Activated CD4-positive, alpha-beta memory T cell treated with anti-CD3 and anti-CD28 coated beads, Interleukin-2, amount 10 ng/mL, durations not matched to agents 7 days and 5 days (primary cell): ENCODE measurements at places on chromosomes 1 and 21. TPM values are rescaled to one million over a fixed set of nuclear protein-coding genes. Genes with fewer than 3 reads are reported as not detected.

Gene EXTL1
- total RNA-seq: not detected

Gene LCE2A
- not detected for total RNA-seq

Gene KIF17
- total RNA-seq: not detected

DNA sequence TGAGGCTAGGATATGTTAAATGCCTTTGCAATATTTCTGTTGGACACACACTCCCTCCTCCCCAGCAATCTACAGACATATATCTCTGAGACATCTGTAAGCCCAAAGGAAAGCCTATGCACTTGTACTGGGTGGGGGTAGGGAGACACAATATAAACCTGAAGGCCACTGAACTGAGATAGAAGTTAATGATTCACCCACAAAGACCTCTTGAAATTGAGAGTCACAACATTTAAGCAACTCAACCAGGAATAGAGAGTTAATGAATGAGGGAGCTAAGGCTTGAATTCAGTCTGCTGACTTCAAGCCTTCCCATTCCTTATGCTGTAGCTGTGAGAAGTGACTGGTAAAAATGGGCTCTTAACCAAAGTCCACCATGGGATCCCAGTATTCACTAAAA, 5.0 kb downstream of the OR10J1 start:
- no peak overlapping the region for H3K4me3 ChIP-seq
- no peaks in the 10 kb centered on the region for H3K27me3 ChIP-seq
- no peaks in the 10 kb centered on the region for H3K4me1 ChIP-seq
- no peak overlapping the region for H3K27ac ChIP-seq

GRCh38 chr21:42568376-42568775, 54.7 kb downstream of the SLC37A1 start:
- no peaks in the 10 kb centered on the region for H3K36me3 ChIP-seq
- H3K4me1 ChIP-seq: no peaks in the 10 kb centered on the region
- no peak overlapping the region for H3K4me3 ChIP-seq
- no peaks in the 10 kb centered on the region for H3K27me3 ChIP-seq

DNA sequence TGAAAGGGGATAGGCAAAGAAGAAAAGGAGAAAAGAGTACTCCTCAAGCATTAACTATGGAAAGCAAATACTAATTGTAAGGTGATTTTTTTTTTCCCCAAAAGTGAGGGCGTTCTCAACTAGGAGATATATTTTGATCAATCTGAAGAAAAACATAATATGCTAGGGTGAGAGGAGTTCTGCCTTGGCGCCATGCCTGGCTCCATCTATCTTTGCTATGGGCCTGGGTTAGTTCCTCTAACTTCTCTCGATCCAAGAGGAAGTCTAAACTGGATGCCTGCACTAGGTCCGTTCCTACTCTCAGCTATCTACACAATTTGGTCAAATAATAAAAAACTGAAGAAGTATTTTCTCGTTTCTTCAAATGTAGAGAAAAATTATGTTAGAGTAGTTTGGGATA, 20.5 kb downstream of the CNN3 start:
- DNase-seq: no peak
- H3K27ac ChIP-seq: no peak overlapping the region
- no peak overlapping the region for H3K4me3 ChIP-seq
- H3K27me3 ChIP-seq: peaks cover 3% of the 10 kb centered on the region
- no peaks in the 10 kb centered on the region for H3K36me3 ChIP-seq

DNA sequence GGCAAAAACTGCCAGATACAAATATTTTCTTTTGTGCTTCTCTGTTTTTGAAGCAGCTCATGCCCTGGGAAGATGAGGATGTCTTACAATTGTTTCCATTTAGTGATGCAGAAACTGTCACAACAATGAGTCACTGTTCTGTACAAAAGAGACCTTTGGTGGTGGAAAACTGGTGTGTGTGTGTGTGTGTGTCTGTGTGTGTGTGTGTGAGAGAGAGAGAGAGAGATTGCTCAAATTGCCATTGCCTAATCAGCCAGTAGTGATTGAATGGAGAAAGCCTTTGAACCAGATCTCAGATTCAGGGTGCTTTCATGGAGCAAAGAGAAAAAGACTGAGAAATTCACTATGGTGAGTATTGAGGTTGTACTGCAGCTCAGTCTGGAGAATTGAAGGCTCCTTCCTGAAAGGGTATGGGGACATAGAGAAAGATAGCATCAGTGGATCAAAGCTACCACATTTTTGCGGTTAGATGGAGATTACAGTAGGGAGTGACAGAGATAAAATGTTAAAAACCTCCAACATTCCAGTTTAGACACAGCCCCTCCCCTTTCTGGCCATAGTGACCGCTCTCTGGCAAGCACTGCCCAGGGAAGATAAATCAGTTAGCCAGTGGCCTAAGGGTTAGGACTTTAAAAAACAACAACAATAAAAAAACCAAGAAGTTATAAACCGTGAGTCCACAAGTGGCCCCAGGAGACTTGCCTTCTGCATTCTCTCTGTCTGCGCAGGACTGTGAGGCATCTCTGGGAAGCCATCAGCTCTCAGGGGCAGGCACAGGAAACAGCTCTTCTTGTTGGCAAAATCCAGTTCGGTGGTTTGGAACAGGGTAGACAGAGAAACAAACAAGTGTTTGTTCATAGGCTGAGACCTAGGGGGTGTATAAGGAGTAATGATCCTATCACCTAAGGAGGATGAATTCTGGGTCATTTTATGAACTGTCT, 406.5 kb downstream of the DUSP10 start:
- H3K27me3 ChIP-seq: peaks cover 1% of the 10 kb centered on the region
- H3K4me1 ChIP-seq: no peaks in the 10 kb centered on the region
- no peak for DNase-seq
- no peak overlapping the region for H3K4me3 ChIP-seq
- H3K27ac ChIP-seq: no peak overlapping the region

- H3K36me3 ChIP-seq: peaks cover 24% of the 10 kb centered on the region
- no peaks in the 10 kb centered on the region for H3K27me3 ChIP-seq
- H3K4me3 ChIP-seq: peak overlapping the region; percentile 98
- peak overlapping the region; percentile 94 for H3K27ac ChIP-seq
- peaks cover 35% of the 10 kb centered on the region for H3K4me1 ChIP-seq
- DNase-seq: no peak
Observed at GRCh38 chr1:179083533-179083932, 1.7 kb downstream of the TOR3A start.

GRCh38 chr1:55304229-55304740, 89.1 kb upstream of the USP24 start:
- H3K27me3 ChIP-seq: peaks cover 22% of the 10 kb centered on the region
- H3K27ac ChIP-seq: no peak overlapping the region
- no peaks in the 10 kb centered on the region for H3K36me3 ChIP-seq
- no peak for DNase-seq
- H3K4me3 ChIP-seq: no peak overlapping the region

- H3K4me1 ChIP-seq: peaks cover 6% of the 10 kb centered on the region
- no peak for DNase-seq
- peaks cover 3% of the 10 kb centered on the region for H3K36me3 ChIP-seq
- no peak overlapping the region for H3K27ac ChIP-seq
- H3K4me3 ChIP-seq: no peak overlapping the region
Observed at GRCh38 chr1:68506386-68506785, 9.5 kb upstream of the DEPDC1 start.

- peaks cover 5% of the 10 kb centered on the region for H3K36me3 ChIP-seq
- peak overlapping the region; percentile 88 for H3K4me3 ChIP-seq
- DNase-seq: no peak
- peaks cover 3% of the 10 kb centered on the region for H3K27me3 ChIP-seq
- peak overlapping the region; percentile 81 for H3K27ac ChIP-seq
Observed at GRCh38 chr1:50959303-50959912, 659 bp downstream of the FAF1 start.

DNA sequence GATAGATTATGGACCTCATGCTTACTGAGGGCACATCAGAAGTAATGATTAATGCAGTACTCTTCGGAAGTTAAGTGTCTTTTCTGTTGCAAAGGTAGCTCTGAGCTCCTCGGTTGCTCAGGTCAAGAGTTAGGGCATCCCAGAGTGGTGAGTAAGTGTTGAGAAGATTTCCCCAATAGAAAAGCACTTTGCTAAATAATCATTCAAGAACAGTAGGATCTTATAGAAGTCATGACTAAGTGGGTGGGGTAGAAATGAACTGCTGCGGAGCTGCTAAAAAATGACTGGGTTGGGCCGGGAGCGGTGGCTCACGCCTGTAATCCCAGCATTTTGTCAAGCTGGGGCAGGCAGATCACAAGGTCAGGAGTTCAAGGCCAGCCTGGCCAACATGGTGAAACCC, 648.6 kb upstream of the CAMK1G start:
- H3K36me3 ChIP-seq: no peaks in the 10 kb centered on the region
- no peak overlapping the region for H3K4me3 ChIP-seq
- no peak for DNase-seq
- H3K27ac ChIP-seq: no peak overlapping the region
- no peaks in the 10 kb centered on the region for H3K27me3 ChIP-seq
- H3K4me1 ChIP-seq: no peaks in the 10 kb centered on the region

- DNase-seq: no peak
- no peak overlapping the region for H3K4me3 ChIP-seq
Observed at GRCh38 chr1:225815526-225816178, 5.7 kb downstream of the EPHX1 start.

- H3K4me3 ChIP-seq: no peak overlapping the region
- DNase-seq: no peak
- peaks cover 9% of the 10 kb centered on the region for H3K27me3 ChIP-seq
- H3K4me1 ChIP-seq: peaks cover 2% of the 10 kb centered on the region
- H3K36me3 ChIP-seq: no peaks in the 10 kb centered on the region
Observed at GRCh38 chr21:37551331-37551992, 184.9 kb downstream of the DYRK1A start.

DNA sequence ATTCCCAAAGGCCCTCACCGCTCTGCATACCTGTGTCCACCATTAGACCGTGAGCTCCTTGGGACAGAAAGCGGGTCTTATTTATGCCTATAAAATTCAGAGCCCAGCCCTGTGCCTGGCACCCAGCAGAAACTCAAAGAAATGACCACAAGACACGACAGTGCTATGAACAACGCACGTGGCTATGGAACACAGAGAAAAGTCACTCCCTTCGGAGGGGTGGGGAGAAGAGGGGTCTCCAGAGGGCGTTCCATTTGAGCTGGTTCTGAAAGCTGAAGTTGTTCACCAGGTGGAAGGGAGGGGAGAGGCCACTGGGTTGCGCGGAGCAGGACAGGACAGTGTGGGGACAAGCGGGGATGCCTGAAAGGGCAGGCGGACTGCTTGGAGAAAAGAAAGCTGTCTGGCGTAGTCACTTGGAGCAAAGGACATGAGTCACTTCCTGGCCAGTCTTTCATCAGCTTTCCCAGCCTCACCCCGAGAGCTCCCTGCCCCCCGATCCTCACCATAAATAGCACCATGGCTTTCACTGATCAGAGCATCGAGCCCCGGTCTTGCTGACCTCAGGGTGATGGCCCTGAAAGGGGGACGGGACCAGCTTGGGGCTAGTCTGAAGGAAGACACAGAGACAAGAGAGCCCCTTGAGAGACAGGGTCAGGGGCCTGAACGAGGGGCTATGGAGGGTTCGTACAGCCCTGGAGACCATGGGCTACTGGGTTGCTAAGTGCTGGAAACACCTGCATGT, 28.5 kb downstream of the ECE1 start:
- H3K4me3 ChIP-seq: no peak overlapping the region
- H3K27ac ChIP-seq: peak overlapping the region; percentile 78
- peak; percentile 26 for DNase-seq
- no peaks in the 10 kb centered on the region for H3K27me3 ChIP-seq
- peaks cover 64% of the 10 kb centered on the region for H3K4me1 ChIP-seq

GRCh38 chr1:12402159-12402673, 172.4 kb downstream of the VPS13D start:
- no peak overlapping the region for H3K4me3 ChIP-seq
- no peak overlapping the region for H3K27ac ChIP-seq
- H3K36me3 ChIP-seq: peaks cover 51% of the 10 kb centered on the region
- peaks cover 24% of the 10 kb centered on the region for H3K4me1 ChIP-seq

GRCh38 chr21:36927719-36928117, 38.8 kb downstream of the HLCS start:
- H3K4me3 ChIP-seq: no peak overlapping the region
- no peak overlapping the region for H3K27ac ChIP-seq
- peak; percentile 75 for DNase-seq
- peaks cover 2% of the 10 kb centered on the region for H3K4me1 ChIP-seq
- H3K36me3 ChIP-seq: no peaks in the 10 kb centered on the region
- no peaks in the 10 kb centered on the region for H3K27me3 ChIP-seq

GRCh38 chr1:85449356-85449755, 15.6 kb downstream of the DDAH1 start:
- H3K27ac ChIP-seq: no peak overlapping the region
- no peak overlapping the region for H3K4me3 ChIP-seq
- no peaks in the 10 kb centered on the region for H3K36me3 ChIP-seq
- no peak for DNase-seq

- peaks cover 96% of the 10 kb centered on the region for H3K4me1 ChIP-seq
- DNase-seq: peak; percentile 81
- peak overlapping the region; percentile 62 for H3K4me3 ChIP-seq
- H3K27ac ChIP-seq: peak overlapping the region; percentile 99
- peaks cover 89% of the 10 kb centered on the region for H3K36me3 ChIP-seq
Observed at GRCh38 chr1:160629286-160630210, 17.3 kb downstream of the SLAMF1 start.

- H3K4me1 ChIP-seq: peaks cover 20% of the 10 kb centered on the region
- no peak for DNase-seq
- H3K36me3 ChIP-seq: peaks cover 2% of the 10 kb centered on the region
- peaks cover 24% of the 10 kb centered on the region for H3K27me3 ChIP-seq
- H3K27ac ChIP-seq: no peak overlapping the region
Observed at GRCh38 chr1:234756857-234757256, 146.9 kb upstream of the IRF2BP2 start.

DNA sequence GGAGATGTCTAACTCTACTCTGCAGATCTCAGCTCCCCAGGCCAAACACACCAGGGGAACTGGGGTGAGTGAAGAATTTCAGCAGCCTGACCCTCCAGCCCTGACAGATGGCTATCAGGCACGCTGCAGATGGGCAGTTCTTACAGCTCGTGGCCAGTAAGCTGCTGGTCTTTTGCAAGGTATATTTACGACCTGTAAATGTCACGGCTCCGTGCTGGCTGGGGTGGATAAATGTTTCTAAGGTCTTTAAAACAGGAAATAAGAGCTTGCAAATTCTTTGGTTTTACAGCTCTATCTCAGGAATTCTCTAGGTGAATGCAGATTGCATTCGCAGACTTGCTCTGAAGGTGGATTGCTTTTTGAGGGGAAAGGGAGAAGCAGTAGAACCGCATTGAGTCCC, 10.1 kb downstream of the DOP1B start:
- H3K27me3 ChIP-seq: no peaks in the 10 kb centered on the region
- peaks cover 40% of the 10 kb centered on the region for H3K36me3 ChIP-seq
- no peak overlapping the region for H3K4me3 ChIP-seq
- DNase-seq: no peak

DNA sequence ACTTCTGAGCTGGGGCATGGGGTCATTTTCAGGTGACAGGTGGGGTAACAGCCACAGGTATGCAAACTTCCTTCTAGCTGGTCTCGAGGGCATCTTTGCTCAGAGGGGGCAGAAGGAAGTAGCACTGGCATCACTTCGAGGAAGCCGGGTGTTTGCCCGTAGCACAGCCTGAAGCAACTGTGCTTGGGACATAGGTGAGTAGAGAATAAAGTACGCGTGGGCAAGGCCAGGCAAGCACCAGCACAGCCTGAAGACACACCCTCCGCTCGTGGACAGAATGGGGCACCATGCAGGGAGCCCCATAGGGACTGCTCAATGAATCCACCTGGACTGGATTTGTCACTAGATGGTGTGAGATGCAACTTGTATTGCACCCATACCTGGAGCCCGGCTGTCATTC, 167.1 kb downstream of the KCNJ6 start:
- H3K4me1 ChIP-seq: no peaks in the 10 kb centered on the region
- no peaks in the 10 kb centered on the region for H3K27me3 ChIP-seq
- no peak for DNase-seq

GRCh38 chr1:40183055-40183710, 22.0 kb downstream of the RLF start:
- H3K4me3 ChIP-seq: no peak overlapping the region
- peaks cover 55% of the 10 kb centered on the region for H3K4me1 ChIP-seq
- DNase-seq: no peak
- peaks cover 18% of the 10 kb centered on the region for H3K36me3 ChIP-seq
- no peak overlapping the region for H3K27ac ChIP-seq
